ENCODE measurements at places on chromosomes 2 and 18.
A peak's percentile ranks its signal among the peaks of the same experiment; 100 is the strongest.

- no peak for DNase-seq
These were observed 206.2 kb downstream of the NCKAP5 start for GRCh38 chr2:133362061-133362476.

DNA sequence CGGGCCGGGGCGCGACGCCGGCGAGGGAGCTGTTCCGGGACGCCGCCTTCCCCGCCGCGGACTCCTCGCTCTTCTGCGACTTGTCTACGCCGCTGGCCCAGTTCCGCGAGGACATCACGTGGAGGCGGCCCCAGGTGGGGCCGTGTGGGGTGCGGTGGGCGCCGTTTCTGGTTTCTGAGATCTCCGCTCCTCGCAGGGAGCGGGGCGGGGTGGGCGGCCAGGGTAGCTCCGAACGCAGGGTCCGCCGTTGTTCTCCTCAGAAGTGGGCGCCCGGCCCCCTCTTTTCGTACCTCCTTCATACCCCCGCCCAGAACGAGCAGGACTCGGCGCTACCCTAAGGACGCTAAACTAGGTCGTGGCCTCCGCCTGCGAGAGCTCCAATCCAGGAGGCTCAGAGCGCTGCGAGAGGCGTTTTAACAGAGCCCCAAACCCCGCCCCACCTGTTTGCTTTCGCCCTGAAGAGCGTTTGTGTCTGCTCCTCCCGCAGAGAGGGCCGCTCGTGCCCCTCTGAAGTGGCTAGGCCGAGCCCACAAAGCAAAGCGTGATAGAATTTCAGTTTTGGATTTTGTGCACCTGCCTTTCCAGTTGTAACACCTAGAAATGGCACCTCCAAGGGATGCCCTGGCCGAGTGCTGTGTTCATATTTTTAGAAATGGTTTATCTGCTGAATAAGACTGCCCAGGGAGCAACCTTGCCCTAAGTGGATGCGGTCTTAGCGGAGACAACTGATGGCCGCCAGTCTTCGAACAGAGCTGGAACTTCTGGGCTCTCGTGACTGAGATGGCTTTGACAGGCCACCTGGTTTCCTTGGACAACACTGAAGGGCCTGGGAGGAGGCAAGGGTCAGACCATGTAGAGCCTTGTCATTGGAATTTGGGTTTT lies 626 bp downstream of the CAPN10 start:
- no peak for DNase-seq

DNA sequence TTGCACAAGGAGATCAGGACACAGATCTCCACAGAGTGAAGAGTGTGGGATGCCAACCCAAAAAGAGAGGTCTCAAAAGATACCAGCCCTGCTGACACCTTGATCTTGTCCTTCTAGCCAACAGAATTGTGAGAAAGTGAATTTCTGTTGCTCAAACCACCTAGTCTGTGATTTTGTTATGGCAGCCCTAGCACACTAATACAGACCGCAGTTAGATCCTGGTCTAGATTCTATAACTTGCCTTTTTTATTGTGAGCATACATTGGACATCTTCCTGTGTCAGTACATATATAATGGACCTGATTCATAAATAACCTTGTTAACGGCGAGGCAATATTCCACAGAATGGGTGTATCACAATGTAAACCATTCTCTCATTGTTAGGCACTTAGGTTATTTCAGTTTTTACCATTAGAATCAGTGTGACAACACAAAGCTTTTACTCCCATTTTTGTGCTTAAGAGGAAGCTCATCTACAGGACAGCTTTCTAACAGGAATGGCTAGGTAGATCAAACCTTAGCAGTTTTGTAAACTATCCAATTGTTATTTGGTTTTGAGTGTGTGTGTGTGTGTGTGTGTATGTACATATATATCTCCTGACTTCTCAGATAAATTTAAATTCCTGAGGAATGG lies 89.0 kb downstream of the ACSL3 start:
- no peak for DNase-seq

DNA sequence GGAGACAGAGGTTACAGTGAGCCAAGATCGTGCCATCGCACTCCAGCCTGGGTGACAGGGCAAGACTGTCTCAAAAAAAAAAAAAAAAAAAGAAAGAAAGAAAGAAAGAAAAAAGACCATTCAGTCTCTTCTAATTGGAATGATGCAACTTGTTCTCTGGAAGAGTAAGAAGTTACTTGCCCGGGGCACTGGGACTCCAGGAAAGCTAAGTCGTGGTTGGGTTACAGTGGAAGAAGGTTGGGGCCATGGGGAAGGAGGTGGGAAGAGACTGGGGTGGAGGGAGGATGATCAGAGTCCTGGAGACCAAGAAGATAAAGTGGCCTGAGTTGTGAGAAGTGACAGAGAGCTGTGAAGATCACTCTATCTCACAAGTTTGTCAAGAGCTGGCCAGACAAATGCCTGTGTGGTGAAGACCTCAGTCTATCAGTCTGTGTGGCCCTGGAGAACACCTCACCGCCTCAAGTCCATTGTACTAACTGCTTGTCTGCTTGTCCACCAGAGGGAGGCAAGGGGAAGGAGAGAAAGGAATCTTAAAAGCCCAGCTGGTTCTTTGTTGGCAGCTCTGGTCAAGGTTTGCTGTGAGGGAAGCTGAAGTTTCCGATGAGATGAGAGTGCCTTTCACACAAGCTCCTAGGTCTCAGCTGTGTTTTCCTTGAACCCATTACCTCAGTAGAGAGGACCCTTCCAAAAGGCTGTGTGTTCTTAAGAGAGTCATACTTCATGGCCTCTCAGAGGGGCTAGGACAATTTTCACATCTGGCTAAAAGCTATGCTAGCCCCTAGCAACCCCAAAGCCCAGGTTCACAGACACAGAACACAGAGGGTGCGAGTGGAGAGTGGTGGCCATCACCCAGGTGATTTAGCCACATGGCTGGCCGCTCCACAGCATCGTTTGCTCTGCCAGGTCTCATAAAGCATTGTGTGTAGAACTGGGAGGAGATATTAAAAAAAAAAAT lies 72.0 kb upstream of the TMEM178A start:
- no peak for DNase-seq

DNA sequence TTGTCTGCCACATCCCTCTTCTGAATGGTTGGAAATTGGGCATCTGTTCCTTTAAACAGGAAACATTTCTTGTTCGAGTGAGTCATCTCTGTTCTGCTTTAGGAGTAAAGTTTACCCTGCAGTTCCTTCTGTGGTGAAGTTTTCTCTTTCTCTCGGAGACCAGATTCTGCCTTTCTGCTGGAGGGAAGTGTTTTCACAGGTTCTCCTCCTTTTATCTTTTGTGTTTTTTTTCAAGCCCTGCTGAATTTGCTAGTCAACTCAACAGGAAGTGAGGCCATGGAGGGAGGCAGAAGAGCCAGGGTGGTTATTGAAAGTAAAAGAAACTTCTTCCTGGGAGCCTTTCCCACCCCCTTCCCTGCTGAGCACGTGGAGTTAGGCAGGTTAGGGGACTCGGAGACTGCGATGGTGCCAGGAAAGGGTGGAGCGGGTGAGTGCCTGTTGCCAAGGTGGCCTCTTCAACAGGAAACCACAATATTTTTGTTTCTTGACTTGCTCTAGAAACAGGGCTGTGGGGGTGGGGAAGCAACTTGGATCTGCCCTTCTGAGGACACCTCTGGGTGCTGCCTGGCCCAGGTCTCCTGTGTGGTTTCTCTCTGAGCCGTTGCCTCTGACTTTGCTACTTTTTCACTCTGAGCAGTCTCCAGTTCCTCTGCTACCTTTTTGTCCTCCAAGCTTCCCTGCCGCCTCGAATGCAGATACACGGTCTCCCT lies 2.2 kb upstream of the CASP8 start:
- peak; percentile 55 for DNase-seq

DNA sequence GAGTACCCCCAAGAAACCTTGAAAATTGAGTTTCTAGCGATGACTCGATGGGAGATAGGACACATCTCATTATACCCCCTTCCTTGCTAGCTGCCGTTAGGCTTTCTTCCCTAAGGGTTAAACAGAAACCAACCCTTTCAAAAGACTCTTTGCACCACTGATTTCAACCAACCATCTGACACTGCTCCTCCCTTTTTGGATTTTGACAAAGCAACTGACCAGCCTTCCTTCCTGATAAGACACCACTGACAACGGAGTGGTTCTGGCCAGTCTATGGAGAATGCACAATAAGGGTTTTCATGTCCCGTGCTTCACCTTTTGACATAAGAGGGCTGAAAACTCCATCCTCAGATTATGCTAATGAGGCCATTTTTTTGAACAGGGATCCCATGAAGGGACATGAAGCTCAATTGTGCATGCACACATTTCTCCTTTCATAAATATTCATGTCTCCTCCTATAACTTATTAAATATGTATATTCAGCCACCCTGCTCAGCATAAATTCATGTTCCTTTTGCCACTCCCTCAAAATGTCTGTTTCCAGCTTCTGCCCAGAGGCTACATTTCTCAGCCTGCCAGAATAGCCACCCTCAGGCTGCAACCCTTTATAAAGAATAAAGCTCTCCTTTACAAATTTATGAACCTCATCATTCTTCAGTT lies 52.8 kb upstream of the SLC35F5 start:
- no peak for DNase-seq
